ENCODE measurements at places on chromosomes 7 and 10. TPM values are rescaled to one million over a fixed set of nuclear protein-coding genes. Genes with fewer than 3 reads are reported as not detected.

GRCh38 chr7:92997719-92998118, 120.1 kb downstream of the SAMD9 start:
- no peak for DNase-seq

DNA sequence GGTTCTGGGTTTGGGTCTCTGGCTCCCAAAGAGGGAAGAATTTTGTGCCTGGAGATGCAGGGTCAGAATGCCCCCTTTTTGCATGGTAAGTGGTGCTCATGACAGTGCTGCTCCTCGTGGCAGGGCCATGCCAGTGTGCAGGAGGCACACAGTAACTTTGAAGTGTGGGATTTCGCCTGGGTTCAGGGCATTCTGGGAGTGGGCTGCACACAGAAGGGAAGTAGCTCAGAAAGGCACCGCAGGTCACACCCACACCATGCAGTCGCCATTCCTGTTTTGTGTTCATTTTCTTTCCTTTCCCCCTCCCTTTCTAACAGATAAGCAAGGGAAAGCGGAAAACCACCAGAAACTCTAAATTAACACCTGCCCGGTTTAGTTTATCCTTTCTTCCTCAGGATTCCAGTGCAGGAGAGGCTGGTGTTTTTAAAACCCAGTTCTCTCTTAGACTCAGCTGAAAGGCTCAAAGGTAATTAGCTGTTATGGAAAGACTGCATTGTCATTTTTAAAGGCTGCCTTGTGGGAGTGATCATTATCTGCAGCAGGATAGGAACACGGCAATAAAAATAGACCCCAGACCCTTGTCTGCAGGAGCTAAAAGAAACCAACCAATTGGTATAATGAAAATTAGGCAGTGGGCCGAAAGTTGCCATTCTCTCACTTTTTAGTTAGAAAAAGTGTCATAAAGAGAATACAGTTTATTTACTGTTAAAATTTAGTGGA, 50.2 kb downstream of the EEPD1 start:
- DNase-seq, result no peak

DNA sequence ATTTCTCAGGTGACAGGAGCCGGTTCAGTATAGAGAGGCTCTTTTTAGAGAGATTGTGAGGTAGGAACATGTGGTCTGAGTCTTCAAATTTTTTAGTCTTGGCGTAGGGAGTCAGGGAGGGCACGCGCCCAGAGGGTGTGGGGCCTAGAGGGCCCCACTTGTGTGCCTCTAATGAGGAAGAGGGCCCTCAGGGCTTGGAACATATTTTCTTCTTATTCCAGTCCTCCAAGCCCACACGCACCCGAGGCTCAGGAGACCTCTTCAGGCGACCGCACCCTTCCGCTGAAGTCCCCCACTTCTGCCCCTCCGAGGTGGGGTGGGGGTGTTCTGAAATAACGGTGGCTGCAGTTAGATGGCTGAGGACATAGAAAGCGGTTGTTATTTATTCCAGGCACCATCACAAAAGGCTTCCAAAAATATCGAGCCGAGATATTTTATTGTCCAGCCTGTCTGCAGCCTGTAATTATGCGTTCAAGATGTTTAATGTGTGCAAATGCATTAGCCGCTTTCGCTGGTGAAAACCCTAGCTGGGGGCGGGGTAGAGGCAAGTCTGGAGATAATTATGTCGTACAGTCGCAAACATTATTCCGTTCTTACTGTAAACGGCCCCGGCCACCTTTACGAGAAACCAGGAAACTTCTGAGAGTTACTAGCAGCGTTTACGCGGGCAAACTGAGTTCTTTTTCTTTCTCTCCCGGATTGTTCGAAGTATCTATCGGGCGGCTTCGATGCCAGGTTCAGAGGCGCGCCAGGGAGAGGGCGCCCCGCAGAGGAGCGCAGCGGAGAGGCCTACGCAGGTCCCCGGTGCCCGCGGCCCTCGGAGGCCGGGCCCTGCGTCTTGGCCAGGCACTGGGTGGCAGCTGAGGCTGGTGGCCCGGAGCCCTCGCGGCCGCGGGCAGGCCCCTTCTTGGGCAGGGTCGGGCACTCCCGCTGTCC, 12.9 kb upstream of the HOXA13 start:
- DNase-seq, result no peak

The GSTK1 gene
- total RNA-seq, result 301 TPM

DNA sequence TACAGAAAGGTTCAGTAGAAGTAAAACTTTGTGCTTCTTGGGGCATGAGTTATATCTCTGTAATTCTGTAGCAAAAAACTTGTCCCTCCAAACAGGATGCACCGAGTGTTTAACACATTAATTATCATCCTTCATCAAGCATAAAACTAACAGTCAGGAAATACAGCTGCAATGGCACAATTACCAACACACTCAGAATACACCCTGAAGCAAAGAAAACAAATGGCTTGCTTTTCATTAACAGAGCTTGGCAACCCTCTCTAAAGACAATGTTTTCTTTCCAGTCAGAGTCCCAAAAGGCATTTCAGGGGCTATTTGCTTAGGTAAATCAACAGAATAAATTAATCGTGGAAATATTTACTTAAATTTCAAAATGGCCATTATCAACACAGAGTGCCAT, 107.7 kb downstream of the ICA1 start:
- DNase-seq, result no peak

DNA sequence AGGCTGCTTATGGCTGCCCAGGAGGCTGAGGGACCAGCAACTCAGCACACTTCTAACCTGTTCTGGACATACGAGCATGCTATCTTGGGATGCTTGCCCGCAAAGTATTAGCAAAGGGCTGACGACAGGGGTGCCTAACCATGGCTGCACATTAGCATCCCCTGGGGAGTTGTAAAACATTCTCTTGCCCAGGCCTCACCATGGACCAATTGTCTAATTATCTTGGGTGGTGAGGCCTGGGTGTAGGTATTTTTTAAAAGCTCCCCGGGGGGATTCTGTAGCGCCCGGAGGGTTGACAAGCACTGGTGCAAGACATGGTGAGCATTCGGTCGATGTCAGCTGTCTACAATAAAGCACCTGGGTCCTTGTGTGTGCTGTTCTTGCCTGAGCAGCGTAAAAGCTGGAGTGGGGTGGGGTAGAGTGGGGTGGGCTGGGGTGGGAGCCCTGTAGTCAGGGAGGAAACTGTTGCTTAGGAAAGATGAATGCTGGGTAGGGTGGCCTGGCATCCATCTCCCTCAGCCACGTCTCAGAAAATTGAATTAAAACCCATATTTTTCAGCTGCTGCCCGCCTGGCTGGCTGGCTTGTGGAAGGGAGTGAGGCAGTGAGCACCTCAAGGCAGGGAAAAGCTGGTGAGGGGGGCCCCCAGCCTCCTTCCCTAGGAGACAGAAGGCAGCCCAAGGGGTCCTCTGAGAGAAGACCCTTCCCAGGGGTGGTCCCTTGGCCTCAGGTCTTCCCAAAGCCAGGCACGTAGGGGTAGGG, 2.9 kb upstream of the ADCYAP1R1 start:
- no peak for DNase-seq

DNA sequence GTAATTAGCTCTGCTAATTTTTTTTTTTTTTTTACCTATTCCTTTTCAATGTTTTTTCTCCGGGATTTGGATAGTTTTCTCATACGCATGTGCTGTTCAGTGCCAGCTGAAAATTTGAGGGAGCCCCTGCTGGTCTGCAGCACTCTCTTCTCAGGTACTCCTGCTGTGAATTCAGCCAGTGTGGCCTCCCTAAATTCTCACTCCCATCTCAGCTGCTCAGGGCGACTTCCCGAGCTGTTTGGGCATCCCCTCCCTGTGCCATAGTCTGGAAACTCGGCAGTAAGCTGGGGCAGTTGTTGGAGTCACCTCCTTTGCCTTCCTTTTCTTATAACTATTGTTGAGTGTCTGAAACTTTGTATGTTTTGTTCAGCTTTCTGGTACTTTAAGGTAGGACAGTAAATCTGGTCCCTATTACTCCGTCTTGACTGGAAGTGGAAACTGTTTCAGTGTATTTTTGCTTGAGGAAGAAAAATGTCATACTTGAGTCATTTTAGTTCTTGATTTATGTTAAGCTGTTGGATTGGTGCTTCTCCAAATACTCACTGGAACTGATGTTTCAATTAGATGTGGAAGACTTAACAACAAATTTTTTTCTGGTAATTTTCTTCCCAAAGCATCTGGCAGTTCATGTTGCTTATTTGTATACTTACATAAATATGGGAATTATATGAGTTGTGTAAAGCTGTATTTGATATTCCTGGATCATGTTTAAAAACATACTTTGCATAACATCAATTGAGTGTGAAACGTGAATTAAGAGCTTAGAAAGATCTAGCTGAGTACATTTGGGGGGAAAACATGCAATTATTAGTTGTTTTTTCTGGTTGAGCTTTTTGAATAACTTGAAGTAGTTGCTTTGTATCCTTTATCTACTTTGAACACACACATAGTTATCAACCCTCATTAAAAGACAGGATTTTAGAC, 33.7 kb downstream of the MINPP1 start:
- no peak for DNase-seq

The NUTM2B gene
- total RNA-seq, result 0.63 TPM

The UPK3B gene
- total RNA-seq, result 96.8 TPM

DNA sequence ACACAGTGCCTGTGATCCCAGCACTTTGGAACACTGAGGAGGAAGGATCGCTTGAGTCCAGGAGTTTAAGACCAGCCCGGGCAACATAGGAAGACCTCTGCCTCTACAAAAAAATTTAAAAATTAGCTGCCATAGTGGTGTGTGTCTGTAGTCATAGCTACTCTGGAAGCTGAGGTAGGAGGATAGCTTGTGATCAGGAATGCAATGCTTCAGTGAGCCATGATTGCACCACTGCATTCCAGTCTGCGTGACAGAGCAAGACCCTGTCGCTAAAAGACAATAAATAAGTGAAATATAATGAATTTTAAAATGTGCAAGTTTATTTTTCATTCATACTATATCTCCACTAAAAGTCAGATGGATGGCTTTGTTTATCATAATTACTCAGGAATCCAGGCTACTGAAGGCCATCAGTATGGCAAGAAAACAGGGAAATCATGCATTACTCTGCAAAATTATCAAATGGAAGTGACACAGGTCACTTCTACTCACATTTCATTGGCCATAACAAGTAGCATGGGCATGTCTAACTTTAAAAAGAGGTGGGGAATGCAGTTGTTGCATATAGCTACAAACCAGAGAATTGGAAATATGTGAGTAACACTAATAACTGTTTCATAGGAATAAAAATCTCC, 32.9 kb upstream of the FAM3C start:
- no peak for DNase-seq

- DNase-seq, result peak; percentile 22
Observed at GRCh38 chr10:123945325-123945920, 53.8 kb upstream of the CPXM2 start.

DNA sequence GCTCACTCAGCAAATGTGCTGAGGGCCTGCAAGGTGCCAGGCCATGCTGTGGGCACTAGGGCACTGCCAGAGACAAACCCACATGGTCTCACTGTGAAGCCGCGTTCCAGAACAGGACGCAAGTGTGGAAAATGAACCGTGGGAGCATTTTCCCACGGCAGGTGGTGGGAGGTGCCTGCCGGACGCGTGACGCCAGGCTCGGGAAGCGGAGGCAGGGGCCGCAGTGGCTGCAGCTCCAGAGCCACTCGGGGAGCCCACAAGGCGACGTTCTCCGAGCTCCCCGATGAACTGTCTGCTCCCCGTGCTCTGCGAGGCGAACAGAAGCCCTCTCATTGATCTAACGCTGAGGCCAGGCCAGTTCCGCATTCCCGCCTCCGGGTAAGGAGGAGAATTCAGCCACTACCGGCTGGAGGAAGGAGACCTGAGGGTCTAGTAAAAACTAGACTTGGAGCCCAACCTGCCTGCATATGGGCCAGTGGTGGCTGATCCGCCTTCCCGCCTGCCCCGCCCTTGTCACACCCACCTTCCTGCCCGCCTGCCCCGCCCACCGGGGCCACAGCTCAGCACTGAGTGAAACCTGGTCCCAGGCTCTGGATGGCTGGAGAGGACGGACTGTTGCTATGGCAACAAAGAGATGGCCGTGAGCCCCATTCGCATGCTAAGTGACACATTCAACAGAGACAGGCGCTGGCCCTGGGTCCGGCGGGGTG, 13.1 kb downstream of the ADGRA1 start:
- no peak for DNase-seq

The DNAH11 gene
- not detected for total RNA-seq

- DNase-seq, result no peak
Observed at GRCh38 chr7:25029075-25029474, 49.1 kb upstream of the OSBPL3 start.

The AOC1 gene
- 25.2 TPM for total RNA-seq

The PMPCB gene
- total RNA-seq, result 41.1 TPM

DNA sequence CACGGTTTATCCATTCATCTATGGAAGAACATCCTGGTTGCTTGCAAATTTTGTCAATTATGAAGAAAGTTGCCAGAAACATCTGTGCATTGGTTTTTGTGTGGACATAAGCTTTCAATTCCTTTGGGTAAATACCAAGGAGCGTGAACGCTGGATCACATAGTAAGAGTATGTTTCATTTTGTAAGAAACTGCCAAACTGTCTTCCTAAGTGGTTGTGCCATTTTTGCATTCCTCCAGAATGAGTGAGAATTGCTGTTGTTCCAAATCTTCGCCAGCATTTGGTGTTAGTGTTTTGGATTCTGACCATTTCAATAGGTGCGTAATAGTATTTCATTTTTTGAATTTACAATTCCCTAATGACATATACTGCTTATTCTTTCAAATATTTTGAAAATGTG, 155.3 kb upstream of the FRMD4A start:
- no peak for DNase-seq

The GBX1 gene
- total RNA-seq, result not detected

- DNase-seq, result no peak
Observed at GRCh38 chr10:48437546-48437945, 131.1 kb downstream of the MAPK8 start.

DNA sequence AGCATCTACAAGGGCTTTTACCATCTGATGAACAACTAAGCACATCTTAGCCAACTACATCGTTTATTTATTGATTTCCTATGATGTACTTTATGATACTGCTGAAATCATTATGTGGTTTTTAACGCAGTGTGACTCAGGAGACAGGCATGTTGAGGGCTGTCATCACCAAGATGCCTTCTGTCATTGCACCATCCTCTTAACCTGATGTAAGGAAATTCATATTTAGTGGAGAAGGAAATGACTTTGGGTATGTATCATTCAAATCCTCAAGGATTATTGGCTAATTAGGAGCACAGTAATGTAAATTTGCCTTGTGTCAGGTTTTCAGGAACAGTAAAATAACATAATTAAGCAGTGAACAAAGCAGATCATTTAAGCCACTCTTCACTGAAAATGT, 138.5 kb upstream of the MGMT start:
- no peak for DNase-seq

All from HT-29 (cell line).